PC-9 (cell line): ENCODE measurements at places on chromosomes 16 and 17. TPM values are rescaled to one million over a fixed set of nuclear protein-coding genes. Genes with fewer than 3 reads are reported as not detected.

GRCh38 chr16:17544785-17545184, 74.0 kb upstream of the XYLT1 start:
- H3K36me3 ChIP-seq = no peaks in the 10 kb centered on the region
- no peaks in the 10 kb centered on the region for H3K4me1 ChIP-seq
- DNase-seq = no peak
- H3K27ac ChIP-seq = no peak overlapping the region

GRCh38 chr17:17950806-17951205, 21.4 kb downstream of the TOM1L2 start:
- no peak overlapping the region for H3K27ac ChIP-seq
- H3K27me3 ChIP-seq = no peaks in the 10 kb centered on the region
- H3K36me3 ChIP-seq = no peaks in the 10 kb centered on the region
- no peak for DNase-seq

- peaks cover 6% of the 10 kb centered on the region for H3K27me3 ChIP-seq
- peak; percentile 27 for DNase-seq
- no peaks in the 10 kb centered on the region for H3K4me1 ChIP-seq
- H3K4me3 ChIP-seq = no peak overlapping the region
- no peaks in the 10 kb centered on the region for H3K36me3 ChIP-seq
Measured at GRCh38 chr17:43940630-43941029, 1.6 kb downstream of the PPY start.

GRCh38 chr17:82875407-82875856, 35.6 kb upstream of the ZNF750 start:
- peak overlapping the region; percentile 100 for H3K27ac ChIP-seq
- DNase-seq = peak; percentile 83
- peak overlapping the region; percentile 54 for H3K4me3 ChIP-seq

DNA sequence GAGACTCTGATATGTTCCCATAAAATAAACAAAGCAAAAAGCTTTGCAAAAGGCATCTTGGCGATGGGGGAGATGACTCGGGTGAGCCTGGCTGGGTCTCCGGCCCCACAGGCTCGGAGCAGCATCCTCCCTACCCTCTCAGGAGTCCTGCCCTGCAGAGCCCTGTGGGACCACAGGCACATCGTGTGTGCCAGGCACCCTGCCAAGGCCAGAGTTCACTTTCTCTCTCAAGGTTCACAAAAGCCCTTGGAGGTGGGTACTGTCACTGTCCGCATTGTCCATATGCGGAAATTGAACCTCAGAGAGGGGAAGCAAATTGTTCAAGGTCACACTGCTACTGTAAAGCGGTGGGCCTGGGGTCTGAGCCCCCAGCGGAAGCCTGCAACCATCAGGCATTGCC, 48.5 kb downstream of the CRISPLD2 start:
- no peaks in the 10 kb centered on the region for H3K36me3 ChIP-seq
- DNase-seq = no peak
- H3K4me1 ChIP-seq = no peaks in the 10 kb centered on the region
- H3K27me3 ChIP-seq = no peaks in the 10 kb centered on the region

GRCh38 chr17:43917348-43918025, 10.2 kb upstream of the MPP2 start:
- no peaks in the 10 kb centered on the region for H3K4me1 ChIP-seq
- no peaks in the 10 kb centered on the region for H3K36me3 ChIP-seq
- no peak overlapping the region for H3K4me3 ChIP-seq
- peaks cover 22% of the 10 kb centered on the region for H3K27me3 ChIP-seq
- no peak overlapping the region for H3K27ac ChIP-seq

- DNase-seq = no peak
- H3K36me3 ChIP-seq = no peaks in the 10 kb centered on the region
- H3K4me1 ChIP-seq = no peaks in the 10 kb centered on the region
- no peak overlapping the region for H3K4me3 ChIP-seq
- no peak overlapping the region for H3K27ac ChIP-seq
Measured at GRCh38 chr17:14813649-14814370, 451.3 kb downstream of the PMP22 start.

DNA sequence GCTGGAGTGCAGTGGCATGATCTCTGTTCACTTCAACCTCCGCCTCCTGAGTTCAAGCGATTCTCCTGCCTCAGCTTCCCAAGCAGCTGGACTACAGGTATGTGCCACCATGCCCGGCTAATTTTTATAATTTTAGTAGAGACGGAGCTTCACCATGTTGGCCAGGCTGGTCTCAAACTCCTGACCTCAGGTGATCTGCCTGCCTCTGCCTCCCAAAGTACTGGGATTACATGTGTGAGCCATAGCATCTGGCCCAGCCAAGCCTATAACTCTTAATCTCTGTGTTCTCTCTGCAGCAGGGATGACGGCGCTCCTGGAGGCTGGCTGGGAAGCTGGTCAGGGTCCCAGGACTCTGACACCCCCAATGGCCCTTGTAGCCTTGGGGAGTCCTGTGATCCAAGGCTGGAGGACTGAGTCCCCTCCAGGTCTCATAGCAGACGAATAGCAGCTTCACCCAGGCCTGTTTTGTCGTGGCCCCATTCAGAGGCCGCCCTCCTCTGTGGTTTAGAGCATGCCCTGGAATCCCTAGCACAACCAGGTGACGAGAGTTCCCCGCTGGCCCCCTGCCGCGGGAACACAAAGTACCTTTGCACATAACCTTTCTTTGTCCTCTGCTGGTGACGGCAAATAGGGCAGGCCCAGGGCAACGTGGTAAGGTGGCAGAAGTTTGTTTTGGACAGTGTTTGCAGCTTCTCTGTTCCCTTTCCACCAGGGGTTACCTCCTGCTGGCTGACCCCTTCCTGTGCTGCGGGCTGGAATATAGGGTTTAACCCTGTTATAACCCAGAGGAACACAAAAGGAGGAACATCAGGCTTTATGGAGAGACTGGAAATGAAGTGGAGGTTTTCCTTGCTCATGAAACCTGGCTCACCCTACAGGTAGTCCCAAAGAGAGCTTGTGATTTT, 43.0 kb upstream of the TOB1 start:
- no peak overlapping the region for H3K4me3 ChIP-seq
- H3K4me1 ChIP-seq = peaks cover 34% of the 10 kb centered on the region
- no peaks in the 10 kb centered on the region for H3K27me3 ChIP-seq
- DNase-seq = no peak
- H3K27ac ChIP-seq = no peak overlapping the region

DNA sequence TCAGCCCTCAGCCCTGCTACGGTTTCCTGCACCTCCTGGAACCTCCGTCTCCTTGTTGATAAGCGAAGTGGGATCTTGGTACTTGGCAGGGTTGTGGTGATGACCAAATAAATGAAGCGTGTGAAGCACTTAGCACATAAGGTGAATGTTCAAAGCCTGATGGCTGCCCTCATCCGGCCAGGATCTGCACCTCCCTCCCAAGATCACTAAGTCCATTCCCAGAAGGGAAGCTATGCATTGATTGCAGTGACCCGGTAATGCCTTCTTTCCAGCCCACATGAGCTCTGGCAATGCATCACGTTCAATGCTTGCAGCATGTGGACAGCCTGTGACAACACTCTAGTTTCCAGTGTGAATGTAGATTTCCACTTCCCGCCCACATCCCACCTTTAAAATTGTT, 24.9 kb upstream of the RHOT1 start:
- no peak for DNase-seq
- no peak overlapping the region for H3K27ac ChIP-seq
- H3K4me3 ChIP-seq = no peak overlapping the region
- no peaks in the 10 kb centered on the region for H3K36me3 ChIP-seq
- no peaks in the 10 kb centered on the region for H3K4me1 ChIP-seq

- H3K27me3 ChIP-seq = no peaks in the 10 kb centered on the region
- DNase-seq = peak; percentile 87
- H3K27ac ChIP-seq = no peak overlapping the region
- H3K4me1 ChIP-seq = peaks cover 10% of the 10 kb centered on the region
- H3K36me3 ChIP-seq = no peaks in the 10 kb centered on the region
Measured at GRCh38 chr17:56994009-56994792, 16.3 kb downstream of the SCPEP1 start.

DNA sequence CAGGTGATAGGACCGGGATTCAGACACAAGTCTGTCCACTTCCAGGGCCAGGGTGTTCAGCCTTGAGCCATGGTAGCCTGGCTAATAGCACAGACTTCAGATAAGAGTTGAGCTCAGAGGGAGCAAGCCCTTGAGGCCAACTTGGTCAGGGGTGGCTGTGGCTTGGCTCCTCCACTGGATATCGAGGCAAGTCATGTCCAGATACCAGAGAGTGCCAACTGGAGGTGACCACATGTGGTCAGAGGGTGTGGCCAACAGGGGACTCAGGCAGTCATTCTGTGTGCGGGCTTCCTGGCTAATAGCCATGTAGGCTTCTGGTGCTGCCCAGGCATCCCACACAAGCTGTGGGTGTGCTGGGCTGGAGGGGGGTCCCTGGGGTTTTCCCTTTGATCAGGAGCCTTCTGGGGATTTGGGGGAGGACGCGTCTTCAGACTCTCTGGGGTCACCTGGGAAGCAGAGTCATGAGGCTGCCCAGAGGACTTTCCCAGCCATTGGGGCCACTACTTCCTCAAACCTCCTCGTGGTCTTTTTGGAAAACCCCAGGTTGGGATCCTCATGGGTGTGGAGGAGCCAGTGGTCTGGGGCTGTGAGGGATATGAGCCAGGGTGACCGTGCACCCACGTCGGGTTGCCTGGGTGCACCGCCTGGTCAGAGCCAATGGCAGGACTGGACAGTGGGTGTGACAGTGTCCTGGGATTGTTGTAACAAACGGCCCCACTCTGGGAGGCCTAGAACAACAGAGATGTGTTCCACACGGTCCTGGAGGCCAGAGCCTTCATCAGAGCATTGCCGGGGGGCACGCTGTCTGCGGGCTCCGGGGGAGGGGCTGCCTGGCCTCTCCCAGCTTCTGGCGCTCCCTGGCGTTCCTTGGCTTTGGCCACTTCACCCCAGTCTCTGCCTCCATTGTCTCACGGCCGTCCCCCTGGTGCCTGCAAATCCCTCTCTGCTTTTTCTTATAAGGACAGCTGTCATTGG, 25.0 kb downstream of the COX4I1 start:
- H3K27ac ChIP-seq = no peak overlapping the region
- no peak overlapping the region for H3K4me3 ChIP-seq
- no peaks in the 10 kb centered on the region for H3K36me3 ChIP-seq
- DNase-seq = no peak
- H3K4me1 ChIP-seq = no peaks in the 10 kb centered on the region

DNA sequence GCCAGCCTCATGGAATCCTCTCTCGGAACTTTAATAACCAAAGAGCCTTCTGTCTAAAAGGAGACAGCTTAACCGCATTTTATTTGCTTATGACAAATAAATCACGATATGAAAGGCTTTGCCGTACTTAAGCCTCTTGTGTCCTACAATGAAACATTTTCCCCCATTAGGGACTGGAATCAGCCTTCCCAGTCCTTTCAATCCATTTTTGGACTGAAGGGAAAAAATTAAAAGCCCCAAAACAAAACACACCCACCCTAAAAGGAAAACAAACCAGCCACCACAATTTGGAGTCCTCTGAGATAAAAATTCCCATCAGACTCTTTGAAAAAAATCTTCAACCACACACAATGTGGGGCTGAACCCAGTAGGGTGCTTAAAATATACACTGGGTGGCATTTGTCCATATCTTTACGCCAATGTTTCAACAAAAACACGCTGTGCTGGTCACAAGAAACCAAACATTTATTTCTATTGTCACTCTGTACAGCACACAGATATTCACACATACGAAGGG, 3.0 kb downstream of the HOXB4 start:
- H3K4me1 ChIP-seq = no peaks in the 10 kb centered on the region
- no peaks in the 10 kb centered on the region for H3K36me3 ChIP-seq
- H3K27me3 ChIP-seq = no peaks in the 10 kb centered on the region
- H3K27ac ChIP-seq = no peak overlapping the region
- no peak overlapping the region for H3K4me3 ChIP-seq

Gene AP1G1
- 60.1 and 72.5 TPM in 2 replicates for total RNA-seq

Gene FOXN1
- total RNA-seq = not detected in 2 replicates

Gene KRTAP4-3
- not detected in 2 replicates for total RNA-seq

Gene ZG16B
- total RNA-seq = 19.9 and 23.4 TPM in 2 replicates

Gene FOXC2
- total RNA-seq = not detected in 2 replicates

Gene NPIPB2
- 37.3 and 43.3 TPM in 2 replicates for total RNA-seq

Gene DBNDD1
- total RNA-seq = 32.4 and 35.8 TPM in 2 replicates

Gene BAHCC1
- total RNA-seq = 33.7 and 35.4 TPM in 2 replicates

Gene PYDC1
- total RNA-seq = not detected in 2 replicates

Gene CCDC40
- 11.0 and 14.2 TPM in 2 replicates for total RNA-seq

Gene LDHD
- total RNA-seq = 1.1 and 1.3 TPM in 2 replicates

Gene FBXO39
- not detected in 2 replicates for total RNA-seq
